ENCODE measurements at places on chromosomes 5 and 9.
A peak's percentile ranks its signal among the peaks of the same experiment; 100 is the strongest.

GRCh38 chr9:90943341-90943740 is 141.7 kb downstream of the SYK start:
- no peak for DNase-seq

DNA sequence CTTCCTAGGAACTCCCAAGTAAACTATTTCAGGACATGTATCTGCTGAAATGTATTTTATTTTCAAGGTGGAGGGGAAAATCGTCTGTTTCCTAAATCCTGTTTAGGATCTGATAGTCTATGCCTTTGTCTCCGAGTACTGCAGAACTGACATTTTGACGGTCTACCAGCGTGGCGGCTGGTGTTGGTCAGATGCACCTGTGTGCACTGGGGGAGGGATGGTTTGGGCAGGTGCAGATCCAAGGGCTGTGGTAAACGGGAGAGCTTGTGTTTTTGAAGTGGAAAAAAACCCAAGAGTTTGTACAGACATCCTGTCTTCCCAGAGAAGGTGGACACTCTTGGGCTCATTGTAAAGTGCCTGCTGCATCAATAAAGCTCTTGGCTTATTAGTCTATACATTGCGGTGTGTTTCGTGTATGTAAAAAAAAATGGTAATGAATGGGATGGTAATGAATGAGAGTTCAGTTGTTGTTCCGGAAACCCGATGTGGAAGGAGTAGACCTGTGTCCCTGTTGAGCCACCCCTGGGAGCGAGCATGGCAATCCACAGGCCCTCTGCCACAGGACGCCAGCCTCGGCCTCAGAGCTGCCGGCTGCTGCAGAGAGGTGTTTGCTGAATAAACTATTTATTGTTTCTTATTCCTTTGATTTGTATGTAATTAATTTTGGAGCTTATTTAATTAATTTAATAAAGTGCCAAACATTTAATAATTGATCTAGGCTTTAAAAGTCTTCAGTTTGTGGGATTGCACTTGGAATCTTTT is 15.3 kb downstream of the ARPC5L start:
- no peak for DNase-seq

GRCh38 chr9:99140685-99141314 is 35.9 kb downstream of the TGFBR1 start:
- peak; percentile 3 for DNase-seq

DNA sequence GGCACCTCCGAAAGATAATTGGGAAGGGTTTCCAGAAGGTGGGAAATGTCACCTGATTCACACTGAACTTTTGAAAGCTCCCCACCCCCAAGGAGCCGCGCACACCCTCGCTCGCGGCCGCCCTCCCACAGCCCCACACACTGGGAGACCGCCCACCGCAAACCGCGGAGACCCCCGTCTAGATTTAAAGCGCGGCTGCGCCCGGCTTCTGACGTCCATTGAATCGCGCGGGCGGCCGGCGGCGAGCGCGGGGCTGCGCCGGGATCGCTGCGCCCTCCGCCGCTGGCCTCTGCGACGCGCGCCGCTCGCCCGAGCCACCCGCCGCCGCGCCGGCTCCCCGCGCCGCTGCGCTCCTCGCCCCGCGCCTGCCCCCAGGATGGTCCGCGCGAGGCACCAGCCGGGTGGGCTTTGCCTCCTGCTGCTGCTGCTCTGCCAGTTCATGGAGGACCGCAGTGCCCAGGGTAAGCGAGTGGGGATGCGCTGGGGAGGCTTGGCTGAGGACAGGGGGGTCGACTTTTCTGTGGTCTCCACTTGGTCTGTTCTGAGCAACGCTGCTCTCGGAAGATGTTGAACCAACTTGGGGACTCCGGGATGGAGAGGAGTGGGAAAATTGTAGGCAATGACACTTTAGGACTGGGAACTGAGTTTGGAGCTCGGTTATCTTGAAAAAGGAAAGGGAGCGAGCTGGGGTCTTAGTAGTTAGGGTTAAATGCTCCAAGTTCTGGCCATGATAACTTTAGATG is at the start of gene FST:
FST (plus strand) TSS at position 214 of the 743 bp plus-strand sequence; CDS start at position 377, 163 bp downstream.
- DNase-seq = no peak

DNA sequence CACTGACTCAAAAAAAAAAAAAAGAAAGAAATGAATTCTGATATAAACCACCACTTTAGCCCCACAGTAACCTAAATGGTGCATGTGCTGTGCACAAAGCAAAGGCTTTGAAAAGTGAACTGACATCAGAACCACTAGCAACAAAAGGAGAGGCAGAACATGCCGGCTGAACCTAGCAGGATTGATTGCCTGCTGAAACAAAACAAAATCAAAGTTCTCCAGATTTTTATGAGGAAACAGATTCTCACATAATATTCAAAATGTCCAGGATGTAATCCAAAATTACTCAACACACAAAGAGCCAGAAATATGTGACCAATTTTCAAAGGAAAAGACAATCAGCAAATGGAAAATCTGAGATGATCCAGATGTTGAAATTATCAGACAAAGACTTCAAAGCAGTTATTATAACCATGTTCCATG is 37.9 kb downstream of the UBTD2 start:
- no peak for DNase-seq

- no peak for DNase-seq
Measured at GRCh38 chr5:103135461-103135860, 15.4 kb downstream of the PPIP5K2 start.

- no peak for DNase-seq
Measured at GRCh38 chr5:1895739-1896420, 13.2 kb upstream of the IRX4 start.

DNA sequence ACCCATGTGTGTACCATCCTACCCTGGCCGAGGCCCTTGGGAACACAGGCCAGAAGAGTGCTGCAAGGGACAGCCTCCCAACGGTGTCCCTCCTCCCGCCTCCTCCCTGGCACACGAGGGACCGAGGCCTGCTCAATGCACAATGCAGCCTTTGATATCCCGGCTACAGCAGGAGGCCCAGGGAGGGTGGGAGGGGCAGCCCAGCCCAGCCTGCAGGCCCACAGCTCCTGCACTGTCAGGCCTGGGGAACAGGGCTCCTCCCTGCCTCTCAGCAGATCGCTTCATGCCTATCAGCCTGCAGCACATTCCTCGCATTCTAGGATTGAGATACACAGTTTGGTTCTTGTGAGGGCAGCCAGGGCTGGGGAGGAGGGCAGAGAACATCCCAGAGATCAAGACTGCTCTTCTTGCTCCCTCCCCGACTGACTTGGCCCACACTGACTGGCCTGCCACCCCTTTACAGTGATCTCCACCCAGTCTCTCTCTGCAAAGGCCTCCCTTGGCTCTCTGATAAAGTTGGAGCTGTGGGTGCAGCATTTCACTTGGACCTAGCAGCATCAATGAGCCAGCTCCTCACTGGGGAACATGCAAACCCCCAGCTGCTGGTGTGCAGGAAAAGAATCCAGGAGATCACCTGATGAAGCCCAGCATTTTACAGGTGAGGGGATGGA is at the start of gene SH3TC2:
SH3TC2 (minus strand) TSS at position 46 of the 671 bp plus-strand sequence; CDS start at position 6, 40 bp downstream.
- DNase-seq = no peak

GRCh38 chr5:108548684-108549596 is 167.0 kb upstream of the FBXL17 start:
- DNase-seq = no peak

GRCh38 chr5:133041910-133042309 is 9.9 kb upstream of the HSPA4 start:
- DNase-seq = no peak

DNA sequence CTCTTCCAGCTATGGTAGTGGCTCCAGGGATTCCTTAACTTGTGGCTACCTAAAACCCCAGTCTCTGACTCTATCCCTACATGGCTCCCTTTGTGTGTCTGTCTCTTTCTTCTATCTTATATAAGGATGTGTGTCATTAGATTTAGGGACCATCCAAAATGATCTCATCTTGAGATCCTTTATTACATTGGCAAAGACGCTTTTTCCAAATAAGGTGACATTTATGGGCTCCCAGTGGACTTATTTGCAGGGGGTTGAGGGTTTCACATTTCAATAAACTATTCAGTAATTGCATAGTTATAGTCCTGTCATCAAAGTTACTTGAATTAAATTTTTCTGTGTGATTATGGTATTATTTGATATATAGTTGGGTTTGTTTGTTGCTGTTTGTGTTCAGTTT is 59.2 kb downstream of the NIPBL start:
- DNase-seq = no peak

DNA sequence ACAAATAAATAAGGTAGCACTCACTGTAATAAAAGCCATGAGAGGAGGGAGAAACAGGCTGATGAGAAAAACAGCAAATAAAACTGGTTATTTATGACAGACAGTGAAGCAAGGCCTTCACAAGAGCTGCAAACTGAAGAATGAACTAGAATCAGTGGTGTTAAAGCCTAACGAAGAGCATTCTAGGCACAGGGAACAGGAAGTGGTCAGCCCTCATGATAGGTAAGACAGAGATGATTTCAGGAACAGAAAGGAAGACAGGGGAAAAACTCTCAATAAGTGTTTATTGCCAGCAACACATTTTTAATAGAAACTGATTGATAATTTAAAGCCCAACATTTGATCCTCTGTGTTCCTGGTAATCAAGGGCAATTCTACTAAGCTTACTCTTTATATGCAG is 124.5 kb downstream of the EDIL3 start:
- DNase-seq = no peak

DNA sequence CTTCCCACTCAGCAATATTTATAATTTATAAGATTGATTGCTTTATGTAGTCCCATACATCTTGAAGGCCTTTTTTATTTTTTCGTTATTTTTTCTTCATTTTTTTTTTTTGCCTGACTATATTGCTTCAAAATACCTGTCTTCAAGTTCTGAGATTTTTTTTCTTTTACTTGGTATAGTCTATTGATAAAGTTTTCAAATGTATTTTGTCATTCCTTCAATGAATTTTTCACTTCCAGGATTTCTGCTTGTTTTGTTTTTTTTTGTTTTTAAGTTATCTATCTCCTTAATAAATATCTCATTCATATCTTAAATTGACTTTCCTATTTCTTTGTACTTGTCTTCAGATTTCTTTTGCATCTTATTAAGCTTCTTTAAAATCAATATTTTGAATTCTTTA is 905.6 kb upstream of the CDH6 start:
- no peak for DNase-seq

Data from activated CD8-positive, alpha-beta memory T cell treated with anti-CD3 and anti-CD28 coated beads for 1 hour (primary cell).